ENCODE measurements at places on chromosomes 13 and 19.

GRCh38 chr13:44710576-44710975, 134.4 kb upstream of the TSC22D1 start:
- DNase-seq: peak; percentile 88

DNA sequence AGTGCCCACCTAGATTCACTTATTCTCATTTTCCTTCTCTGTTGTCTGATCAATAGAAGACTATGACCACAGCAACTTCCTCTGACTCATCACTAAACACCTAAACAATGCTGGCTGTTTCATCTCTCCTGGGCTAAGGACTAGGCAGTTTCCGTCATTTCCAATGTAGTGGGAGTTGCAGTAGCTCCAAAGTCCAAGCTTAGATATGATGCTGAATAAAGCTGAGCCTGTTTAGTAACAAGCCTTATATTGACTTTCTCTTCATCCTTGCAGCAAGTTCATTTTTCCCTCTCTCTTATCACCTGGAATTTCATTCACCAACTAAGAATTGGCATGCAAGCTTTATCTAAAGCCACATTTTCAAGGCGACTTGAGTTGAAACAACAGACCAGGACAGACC, 53.5 kb upstream of the PCDH9 start:
- no peak for DNase-seq

DNA sequence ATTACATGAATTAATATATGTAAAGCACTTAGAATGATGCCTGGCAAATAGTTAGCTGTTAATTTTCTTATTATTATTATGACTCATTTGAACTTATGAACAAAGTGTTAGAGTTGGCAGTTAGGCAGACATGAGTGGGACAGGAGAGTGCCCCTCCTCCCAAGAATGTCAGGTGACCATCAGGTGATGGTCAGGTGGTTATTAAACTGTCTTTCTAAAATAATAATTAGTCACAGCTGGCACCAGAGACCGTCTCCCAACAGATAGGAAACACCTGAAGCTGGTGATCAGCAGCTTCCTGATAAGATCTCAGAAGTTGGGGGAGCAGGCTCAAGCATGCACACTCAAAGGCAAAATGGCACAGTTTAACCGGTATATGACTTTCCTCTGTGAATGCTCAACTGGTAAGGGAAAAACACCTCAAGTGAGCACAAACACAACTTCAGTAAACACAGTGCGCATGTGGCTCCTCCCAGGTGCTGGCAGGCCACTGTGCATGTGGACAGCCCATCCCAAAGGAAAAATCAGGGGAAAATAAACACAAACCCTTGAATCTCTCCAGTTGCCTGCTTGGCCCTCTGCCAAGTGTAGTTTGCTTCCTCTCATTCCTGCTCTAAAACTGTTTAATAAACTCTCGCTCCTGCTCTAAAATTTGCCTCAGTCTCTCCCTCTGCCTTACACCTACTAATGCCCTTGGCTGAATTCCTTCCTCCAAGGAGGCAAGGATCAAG, 54.0 kb downstream of the FLT1 start:
- no peak for DNase-seq

GRCh38 chr19:19271828-19272599, 1.1 kb downstream of the TM6SF2 start:
- DNase-seq: no peak

GRCh38 chr13:42320375-42320787, 48.4 kb downstream of the AKAP11 start:
- DNase-seq: no peak

DNA sequence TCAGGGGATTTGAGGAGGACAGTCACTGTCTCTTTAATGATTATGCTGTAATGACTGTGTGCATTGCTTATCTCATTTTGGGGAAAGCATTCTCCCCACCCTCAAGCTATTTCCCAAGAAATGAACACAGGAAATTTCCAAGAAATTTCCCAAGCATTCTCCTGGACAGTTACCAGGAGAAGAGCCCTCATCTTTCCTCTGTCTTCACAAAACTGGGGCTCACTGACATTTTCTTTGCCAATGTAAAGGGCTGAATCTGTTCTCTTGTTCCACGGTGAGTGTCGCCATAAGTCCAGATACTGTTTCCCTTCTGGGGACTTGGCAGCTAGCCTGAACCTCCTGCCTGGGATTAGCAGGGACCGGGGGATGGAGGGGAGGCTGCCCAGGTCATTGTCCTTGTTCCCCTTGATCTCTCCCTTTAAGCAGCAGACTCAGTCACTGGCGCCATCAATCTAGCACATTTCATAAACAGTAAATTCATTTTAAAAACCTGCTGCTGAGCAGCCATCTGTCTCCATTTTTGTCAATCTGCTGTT, 172.8 kb downstream of the DNAJC15 start:
- no peak for DNase-seq

GRCh38 chr19:16184665-16185122, 516 bp upstream of the FAM32A start:
- DNase-seq: no peak

DNA sequence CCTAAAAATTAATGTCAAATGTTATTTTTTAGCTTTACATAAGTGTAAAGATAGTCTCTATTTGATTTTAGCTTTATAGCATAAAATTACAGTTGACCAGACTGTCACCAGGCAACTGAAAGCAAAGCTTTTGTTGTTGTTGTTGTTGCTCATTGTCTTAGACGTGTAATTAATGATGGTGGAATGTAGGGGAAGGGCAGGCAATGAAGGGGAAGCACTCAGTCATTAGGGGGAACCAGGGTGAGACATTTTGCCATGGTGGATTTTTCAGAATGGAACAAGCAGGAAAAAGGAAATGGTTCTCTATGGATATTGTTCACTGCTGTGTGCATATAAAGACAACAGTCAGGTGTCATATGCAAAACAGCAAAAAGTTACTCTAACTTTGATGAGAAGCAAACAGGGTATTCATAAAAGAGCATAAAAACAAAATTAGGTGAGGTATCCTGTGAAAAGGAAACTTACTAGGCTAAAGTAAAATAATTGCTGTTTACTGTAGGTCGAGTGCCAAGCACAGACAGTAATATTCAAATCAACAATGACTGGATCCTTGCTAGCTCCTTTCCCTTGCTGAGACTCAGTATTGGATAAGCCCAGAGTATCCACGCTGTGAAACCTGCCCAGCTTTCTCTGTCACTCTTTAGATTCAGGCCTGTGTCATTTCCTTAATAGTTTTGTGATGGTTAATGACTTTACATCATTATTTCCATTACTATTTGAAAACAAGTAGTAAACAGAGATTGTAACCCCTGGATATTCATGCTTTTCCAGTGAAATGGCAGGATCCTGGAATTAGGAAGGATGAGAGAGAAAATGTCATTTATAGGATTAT, 110.5 kb downstream of the LRCH1 start:
- DNase-seq: no peak
